NCI-H2081 (cell line): ENCODE measurements at places on chromosomes 5 and 9.

- DNase-seq: no peak
These were observed 27.8 kb downstream of the TNFSF15 start for GRCh38 chr9:114777821-114778609.

- no peak for DNase-seq
These were observed 49.0 kb upstream of the TENT2 start for GRCh38 chr5:79563247-79563590.

- no peak for DNase-seq
These were observed 53.7 kb downstream of the TLE1 start for GRCh38 chr9:81635521-81636254.

DNA sequence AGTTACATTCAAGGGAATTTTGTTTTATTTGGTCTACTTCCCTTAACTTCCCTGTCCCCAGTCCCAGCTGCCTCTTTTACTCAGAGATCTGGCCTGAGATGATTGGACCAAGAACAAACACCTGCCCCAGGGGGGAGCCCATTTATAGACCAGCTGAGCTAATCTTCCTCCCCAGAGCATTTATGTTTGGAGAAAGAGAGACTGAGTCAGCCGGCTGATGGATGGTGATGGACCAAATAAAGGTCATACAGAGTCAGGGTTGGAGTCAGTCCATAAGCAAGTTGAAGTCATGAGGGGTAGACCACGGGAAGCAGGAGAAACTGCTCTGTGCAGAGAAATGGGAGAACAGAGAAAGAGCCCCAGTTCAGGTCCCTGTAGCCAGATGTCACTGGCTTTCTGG is 77.7 kb downstream of the TMEM174 start:
- no peak for DNase-seq

DNA sequence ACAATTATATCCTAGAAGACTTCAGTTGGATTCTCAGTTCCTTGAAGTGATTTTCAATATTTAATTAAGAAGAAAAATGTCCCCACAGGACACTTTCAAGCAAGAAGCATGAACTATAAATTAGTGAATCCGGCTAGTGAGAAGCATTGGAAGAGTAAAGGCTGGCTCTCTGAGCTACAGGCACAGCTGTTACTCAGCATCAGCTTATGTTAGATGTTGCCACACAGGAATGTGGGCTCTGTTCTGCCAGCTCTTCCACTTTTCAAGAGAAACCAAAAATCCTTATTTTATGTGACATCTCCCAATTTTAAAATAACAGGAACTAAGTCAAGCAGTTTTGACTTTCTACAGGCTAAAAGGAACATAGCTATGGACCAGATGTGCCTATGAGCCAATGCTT is 14.9 kb downstream of the ZNF474 start:
- no peak for DNase-seq

- DNase-seq: no peak
These were observed 402.9 kb downstream of the RAB3C start for GRCh38 chr5:58985759-58986158.

DNA sequence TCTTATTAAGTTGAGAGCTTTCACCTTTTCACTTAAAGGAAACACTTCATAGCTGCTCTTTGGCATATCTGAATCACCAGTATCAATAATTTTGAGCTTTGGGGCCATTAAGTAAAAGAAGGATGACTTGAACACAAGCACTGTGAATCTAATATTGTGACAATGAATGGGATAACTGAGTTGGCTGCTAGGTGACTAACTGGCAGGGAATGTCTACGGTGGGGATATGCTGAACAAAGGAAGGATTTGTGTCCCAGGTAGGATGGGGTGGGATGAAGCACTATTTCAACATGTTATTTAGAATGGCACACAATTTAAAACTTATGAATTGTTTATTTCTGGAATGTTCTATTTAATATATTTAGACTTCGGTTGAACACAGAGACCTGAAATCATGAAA is 123.6 kb downstream of the TEX10 start:
- no peak for DNase-seq

- peak; percentile 50 for DNase-seq
These were observed 83.3 kb downstream of the ZNF608 start for GRCh38 chr5:124663101-124663506.

- no peak for DNase-seq
These were observed 89.5 kb downstream of the EPB41L4A start for GRCh38 chr5:112329419-112330090.

DNA sequence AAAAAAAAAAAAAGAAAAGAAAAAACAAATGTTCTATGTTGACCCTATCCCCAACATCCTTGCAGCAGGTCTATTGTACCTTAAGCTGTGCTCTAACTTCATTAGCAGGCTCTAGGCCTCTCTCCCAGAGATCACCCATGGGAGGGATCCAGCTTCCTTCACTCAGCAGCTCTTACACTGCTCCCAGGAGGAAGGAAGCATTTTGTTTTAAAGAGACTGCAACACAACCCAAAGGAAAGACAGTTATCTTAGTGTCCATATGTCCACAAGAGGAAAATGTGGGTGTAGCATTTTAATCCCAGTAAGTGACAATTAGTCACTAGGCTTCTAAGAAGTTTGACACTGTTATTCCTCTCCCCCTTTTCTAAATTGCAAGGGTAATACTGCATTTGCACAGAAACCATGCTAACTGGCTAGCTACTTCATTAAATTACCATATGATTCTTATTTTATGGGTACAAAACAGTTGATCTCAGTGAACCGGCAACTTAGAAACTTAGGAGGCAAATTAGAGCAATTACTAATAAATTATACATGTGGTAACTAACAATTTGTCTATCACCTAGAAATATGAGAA is 58.8 kb downstream of the MARCHF3 start:
- DNase-seq: no peak

DNA sequence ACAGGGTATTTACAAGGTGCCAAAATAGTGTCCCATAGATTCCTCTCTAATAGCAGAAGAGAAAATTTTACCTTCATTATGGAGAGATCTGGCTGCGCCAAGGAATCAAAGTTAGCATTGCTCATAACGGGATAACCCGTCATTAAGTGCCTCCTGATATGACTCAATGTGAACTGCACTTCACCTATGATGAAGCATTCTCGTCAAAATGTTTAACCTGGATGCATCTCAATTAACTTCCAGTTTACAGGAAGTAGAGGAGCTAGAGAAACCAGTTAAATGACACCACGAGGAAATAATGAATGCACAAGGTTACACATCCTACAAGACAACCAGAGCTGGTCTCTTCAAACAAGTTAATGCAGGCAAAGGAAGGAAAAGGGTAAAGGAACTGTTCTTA is 17.2 kb downstream of the FBXW11 start:
- no peak for DNase-seq

DNA sequence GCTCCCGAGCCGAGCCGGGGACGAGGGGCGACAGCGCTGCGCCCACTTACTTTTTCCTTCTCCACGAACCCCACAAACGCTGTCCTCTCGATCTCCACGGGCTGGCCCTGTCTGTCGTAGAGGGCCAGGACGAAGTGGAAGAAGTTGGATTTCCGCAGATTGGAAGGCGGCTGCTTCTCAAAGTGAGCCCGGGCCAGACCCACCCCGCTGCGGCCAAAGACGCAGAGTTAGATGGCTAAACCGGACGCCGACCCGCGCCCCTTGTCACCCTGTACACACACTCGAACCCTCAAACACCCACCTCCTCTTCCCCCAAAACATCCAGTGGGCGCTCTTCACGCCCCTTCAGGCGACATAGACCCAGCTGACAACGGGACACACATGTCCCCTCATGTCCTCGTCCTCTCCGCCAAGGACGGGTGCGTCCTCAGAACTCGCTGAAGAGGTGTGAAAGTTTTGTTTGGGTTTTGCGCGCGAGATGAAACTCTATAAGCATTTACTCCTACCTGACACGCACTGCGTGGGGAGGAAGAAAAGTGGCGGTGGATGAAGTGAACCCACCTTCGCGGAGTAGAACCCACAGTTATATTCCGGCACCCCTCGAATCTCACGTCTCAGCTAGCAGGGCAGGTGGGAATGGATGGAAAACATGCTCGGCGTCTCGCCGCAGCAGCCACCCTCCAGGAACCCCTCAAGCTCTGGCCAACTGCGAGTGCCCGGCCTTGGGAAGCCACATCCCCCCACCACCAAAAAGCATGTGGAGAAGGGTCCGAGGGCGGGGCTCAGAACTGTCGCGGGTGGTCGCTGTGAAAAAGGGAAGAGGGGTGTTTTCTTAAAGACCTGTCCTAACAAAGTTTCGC is 2.6 kb downstream of the EBF1 start:
- no peak for DNase-seq
